ENCODE measurements at places on chromosomes 1 and 21. TPM values are rescaled to one million over a fixed set of nuclear protein-coding genes. Genes with fewer than 3 reads are reported as not detected.

HPDL gene
- 1.1 TPM for total RNA-seq

- DNase-seq = no peak
Observed at GRCh38 chr1:194295685-194296084, 1109.3 kb upstream of the B3GALT2 start.

DNA sequence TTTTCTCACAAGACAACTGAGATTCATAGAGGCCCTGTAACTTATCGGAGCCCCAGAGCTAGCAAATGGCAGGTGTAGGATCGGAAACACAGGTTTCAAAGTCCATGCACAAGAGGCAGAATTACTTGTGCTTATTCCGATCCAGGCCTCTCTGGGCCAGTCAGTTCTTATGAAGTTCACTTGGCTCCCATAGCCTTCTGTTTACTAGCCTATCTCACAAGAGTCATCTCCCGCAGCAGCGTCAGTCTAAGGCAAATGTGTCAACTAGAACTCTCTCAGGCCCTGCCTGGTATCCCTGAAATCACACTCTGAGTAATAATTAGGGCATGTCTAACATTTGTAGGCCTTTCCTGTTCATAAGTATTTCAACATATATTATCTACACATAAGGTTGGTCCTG lies 43.3 kb downstream of the PHC2 start:
- DNase-seq = no peak

DNA sequence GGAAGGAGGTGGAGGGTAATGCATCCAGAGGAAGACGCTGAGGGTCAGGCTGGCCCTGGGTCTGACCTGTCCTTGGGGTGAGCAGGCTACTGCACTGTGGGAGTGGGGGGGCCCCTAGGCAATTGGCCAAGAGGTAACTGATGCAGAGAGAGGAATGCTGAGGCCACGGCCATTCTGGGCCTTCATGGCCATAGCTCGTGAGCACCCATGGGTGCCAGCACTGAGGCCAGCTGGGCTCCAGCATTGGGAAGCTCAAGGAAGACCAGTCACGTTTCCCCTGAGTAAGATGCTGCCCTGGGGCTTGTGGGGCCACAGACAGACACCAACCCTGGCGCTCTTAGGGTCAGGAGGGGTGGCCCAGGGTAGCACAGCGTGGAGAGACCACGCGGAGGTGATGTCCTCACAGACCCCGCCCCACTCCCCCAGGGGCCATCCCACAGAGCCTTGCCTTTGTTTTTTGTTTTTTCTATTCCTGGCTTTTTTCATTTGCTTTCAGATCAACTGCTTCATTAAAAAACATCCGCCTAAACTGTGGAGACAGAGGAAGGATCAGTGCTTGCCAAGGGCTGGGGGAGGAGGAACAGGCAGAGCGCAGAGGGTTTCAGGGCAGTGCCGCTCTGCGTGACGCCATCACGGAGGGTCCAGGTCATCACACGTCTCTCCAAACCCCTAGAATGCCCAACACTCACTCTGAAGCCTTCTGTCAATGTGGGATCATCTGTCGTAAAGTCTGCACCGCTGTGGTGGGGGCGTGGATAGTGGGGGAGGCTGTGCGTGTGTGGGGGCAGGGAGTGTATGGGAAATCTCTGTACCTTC lies 61.1 kb downstream of the SIK1 start:
- DNase-seq = no peak

TTC13 gene
- total RNA-seq = 10.2 TPM

DNA sequence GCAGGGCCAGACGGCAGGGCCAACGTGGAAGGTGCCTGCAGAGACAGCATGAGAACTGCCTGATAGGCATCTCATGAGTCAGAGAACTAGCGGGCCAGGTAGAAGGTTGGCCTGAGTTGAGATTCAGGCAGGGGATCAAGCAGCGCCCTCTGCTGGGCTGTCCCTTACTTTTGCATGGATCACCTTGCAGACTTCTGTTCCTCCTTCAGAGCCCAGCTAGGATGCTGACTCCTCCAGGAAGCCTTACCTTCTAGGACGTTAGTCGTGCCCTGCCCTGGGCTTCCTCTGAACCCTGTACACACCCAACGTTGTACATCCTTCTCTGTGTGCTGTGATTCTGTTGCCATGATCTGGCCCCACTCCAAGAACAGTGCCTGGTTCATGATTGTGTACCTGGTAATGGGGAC lies 231.3 kb upstream of the VAMP3 start:
- no peak for DNase-seq

DNA sequence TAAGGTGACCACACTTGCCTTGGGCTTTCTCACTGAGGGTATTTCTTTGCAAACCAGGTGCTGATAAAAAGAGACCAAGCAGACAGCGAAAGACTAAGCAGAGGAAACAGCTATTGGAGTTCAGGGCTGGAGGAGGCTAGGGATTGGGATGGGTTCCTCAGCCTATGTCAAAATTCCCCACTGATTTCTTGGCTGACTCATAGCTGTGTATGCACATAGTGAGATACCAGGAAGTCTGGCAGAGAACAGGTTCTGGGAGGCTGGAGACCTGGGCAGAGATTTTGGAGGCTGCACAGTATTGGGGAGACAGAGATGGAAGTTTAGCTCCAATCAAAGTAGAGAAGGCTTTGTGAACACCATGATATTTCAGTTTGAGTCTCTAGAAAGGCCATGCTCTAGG lies 25.3 kb downstream of the YARS1 start:
- no peak for DNase-seq

DNA sequence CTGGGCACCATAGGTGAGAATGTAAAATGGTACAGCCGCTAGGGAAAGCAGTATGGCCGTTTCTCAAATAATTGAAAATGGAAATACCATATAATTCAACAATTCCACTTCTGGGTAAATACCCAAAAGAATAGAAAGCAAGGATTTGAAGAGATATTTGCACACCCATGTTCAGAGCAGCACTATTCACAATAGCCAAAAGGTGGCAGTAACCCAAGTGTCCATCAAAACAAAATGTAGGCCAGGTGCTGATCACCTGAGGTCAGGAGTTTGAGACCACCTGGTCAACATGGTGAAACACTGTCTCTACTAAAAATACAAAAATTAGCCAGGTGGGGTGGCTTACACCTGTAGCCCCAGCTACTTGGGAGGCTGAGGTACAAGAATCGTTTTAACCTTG lies 62.1 kb downstream of the OLIG1 start:
- DNase-seq = no peak

GRCh38 chr1:28067523-28068090 lies 20.8 kb downstream of the EYA3 start:
- DNase-seq = no peak

DNA sequence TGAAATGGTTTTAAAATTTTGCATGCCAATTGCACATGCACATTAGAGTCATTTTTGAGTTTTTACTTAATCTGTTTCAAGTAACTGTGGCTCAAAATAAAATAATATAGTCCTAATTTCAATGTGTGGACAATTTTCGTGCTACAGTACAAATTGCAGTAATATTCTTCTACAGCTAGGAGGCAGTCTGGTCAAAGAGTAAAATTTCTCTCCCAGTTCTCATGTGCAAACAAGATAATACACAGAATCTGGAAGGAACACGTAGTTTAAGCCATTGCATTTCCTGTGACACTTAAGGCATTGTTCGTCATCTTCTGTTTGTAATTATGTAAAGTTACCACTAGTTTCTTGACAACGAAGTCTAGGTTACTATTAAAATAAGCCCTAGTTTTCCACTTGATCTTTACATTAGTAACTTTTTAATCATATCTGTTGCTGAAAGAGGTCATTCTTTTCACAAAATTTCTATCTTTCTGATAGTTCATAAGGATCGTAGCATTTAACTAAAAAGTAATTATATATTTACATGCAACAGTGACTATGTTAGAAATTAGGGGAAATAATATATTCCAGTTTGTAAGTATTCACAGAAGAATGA lies 28.9 kb downstream of the ODR4 start:
- DNase-seq = no peak

ICOSLG gene
- 2.4 TPM for total RNA-seq

- no peak for DNase-seq
Observed at GRCh38 chr1:237877631-237878030, 13.1 kb downstream of the ZP4 start.

- DNase-seq = no peak
Observed at GRCh38 chr1:99636647-99637175, 9.2 kb upstream of the PALMD start.

GRCh38 chr1:227540170-227541098 lies 22.9 kb upstream of the ZNF678 start:
- no peak for DNase-seq

LMO4 gene
- 65.6 TPM for total RNA-seq

NIT1 gene
- total RNA-seq = 51.1 TPM

DNA sequence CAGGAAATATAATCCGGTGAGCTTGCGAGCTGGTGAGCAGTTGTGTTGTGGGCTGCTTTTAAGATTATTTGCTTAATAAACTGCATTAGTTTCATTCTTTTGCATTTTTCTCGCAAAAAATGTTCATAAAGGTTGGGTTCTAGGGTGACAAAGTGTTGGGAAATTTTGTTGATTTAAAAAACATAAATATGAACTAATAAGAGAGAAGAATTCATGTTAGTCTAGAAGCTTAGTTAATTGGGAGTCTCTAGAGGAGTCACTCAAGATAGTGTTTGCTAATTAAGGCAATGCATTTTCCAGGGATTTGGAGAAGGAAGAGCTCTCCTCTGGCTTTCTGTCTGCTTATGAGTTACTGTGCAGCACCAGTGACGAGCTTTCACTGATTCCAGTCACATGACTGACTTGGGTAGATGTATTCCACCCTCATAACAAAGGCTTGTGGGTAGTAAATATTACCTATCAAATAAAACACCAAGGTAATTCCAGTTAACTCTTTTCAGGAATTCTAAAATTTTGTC lies 417.0 kb downstream of the PTBP2 start:
- DNase-seq = no peak

DNA sequence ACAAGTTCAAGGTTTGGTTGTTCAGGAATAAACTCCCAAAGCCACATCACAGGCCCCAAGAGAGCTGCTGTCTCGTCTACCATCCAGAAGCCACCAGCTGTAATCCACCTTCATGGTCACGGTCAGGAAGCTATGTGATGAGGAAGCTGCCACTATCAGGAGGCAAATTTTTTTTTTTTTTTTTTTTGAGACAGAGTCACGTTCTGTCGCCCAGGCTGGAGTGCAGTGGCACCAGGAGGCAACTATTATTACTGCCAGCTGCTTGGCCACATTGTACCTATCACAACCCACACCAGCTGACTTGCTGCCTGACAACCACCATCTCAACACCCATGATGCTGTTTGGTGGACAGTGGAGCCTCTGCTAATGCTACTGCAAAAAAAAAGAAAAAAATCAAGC lies 124.1 kb downstream of the OMA1 start:
- DNase-seq = no peak

GRCh38 chr1:6048179-6048867 lies 2.6 kb downstream of the KCNAB2 start:
- no peak for DNase-seq

- DNase-seq = no peak
Observed at GRCh38 chr1:32349211-32349708, 13.0 kb downstream of the FAM229A start.

Data from testis (tissue), 5 donors.